AML-193 (cell line): ENCODE measurements at places on chromosomes 3 and 15.

GRCh38 chr3:34969513-34969912, 669.8 kb upstream of the ARPP21 start:
- DNase-seq, result no peak

DNA sequence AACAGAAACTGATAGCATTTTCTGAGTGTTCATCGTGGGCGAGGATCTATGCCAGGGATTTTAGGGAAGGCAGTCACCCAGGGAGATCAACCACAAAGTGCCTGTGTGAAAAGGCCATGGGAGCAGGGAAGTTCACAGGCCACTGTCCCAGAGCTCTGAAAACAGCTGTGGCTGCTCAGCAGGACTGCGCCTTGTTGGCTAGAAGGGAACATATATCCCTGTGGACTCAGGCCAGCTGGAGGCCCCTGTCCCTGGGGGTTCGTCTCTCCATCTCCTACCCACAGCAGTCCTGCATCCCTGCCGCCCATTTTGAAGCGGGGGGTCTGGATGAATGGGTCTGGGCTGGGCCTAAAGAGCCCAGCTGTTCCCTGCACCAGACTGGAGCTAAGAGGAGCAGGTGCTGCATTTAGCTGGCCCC, 27.8 kb downstream of the PPCDC start:
- no peak for DNase-seq

GRCh38 chr3:174863488-174863887, 4.4 kb downstream of the NAALADL2 start:
- DNase-seq, result no peak

GRCh38 chr3:123688241-123688747, 103.4 kb upstream of the HACD2 start:
- DNase-seq, result no peak

DNA sequence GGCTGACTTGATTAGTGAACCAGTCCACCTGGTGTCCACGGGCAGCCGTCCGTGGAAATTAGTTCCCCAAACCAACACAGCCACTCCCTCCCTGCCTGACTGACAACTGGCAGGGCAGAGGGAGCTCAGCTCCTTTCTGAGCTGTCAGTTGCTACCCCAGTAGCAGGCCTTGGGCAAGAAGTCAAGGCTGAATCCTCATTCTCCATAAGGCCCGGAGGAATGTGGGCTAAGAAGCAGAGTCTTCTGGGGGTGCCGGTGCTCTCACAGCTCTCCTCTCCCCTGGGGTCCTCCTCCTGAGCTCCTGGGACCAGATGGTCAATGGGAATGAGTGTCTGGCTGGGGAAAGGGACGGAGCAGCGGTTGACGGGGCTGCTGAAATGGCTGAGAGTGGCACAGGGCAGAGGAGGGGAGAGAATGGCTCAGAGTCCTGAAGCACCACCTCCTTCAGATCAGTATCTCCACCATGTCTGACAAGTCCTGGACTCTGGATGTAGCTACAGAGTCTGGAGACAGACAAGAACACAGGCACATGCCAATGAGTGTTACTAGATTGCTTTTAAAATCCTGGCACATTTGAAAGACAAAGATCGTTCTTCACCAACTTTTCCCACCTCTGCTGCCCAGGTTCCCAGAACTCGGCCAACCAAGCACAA, 16.9 kb downstream of the AMOTL2 start:
- DNase-seq, result no peak

GRCh38 chr3:152289708-152290107, 21.0 kb downstream of the MBNL1 start:
- no peak for DNase-seq

DNA sequence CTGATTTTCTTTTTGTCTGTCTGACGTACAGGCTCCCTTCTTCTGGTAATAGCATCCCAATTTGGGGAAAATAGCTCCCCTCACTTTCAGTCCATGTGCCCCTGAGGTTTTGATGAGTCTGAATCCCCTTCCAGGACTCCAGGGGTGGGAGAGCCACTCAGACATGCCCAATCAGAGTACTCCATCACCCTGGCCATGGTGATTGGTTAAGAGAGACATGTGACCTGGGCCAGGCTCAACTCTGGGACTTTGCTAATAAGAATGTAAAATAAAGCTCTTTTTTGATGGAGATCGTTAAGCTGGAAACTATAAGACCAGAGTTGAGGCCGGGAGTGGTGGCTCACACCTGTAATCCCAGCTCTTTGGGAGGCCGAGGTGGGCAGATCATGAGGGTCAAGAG, 9.2 kb upstream of the MEF2A start:
- no peak for DNase-seq

DNA sequence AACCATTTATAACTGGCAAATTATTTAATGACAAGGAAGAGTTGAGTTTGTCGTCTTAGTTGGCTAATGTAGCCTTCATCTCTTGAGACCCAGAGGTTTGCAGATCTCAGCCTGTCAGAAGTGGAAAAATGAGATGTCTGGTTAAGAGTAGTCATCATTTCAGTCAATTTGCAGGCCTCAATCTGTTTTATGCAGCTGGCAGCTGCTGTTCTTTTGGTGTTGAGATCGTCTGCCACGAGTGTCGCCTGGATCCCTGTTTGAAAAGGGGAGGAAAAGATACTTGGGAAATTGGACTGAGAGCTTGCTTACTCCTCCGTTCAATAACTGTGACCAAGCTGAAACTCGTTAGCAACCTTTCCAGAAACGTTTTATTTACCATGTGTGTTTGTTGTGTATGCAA, 2.3 kb downstream of the PHLDB2 start:
- no peak for DNase-seq

- DNase-seq, result no peak
Measured at GRCh38 chr15:23472678-23473077, 25.6 kb upstream of the GOLGA6L2 start.

GRCh38 chr3:194824701-194825111, 139.0 kb downstream of the FAM43A start:
- DNase-seq, result no peak
